ENCODE measurements at places on chromosomes 12 and 14. TPM values are rescaled to one million over a fixed set of nuclear protein-coding genes. Genes with fewer than 3 reads are reported as not detected.

TTC9 gene
- total RNA-seq, result 6.4 TPM

OR4E2 gene
- not detected for total RNA-seq

TOMM20L gene
- total RNA-seq, result not detected

NUAK1 gene
- 12.8 TPM for total RNA-seq

TROAP gene
- total RNA-seq, result 1.5 TPM

KRT1 gene
- total RNA-seq, result not detected

SYT1 gene
- total RNA-seq, result 0.96 TPM

RTN1 gene
- not detected for total RNA-seq

FGF23 gene
- not detected for total RNA-seq

TAS2R46 gene
- total RNA-seq, result 0.85 TPM

SYCP3 gene
- total RNA-seq, result not detected

IPO8 gene
- total RNA-seq, result 21.9 TPM

CLEC1B gene
- not detected for total RNA-seq

SINHCAF gene
- total RNA-seq, result 342 TPM

SLCO1B3 gene
- total RNA-seq, result not detected

VSIG10 gene
- 15.2 TPM for total RNA-seq

CLEC9A gene
- not detected for total RNA-seq

EXOC3L4 gene
- total RNA-seq, result 0.48 TPM

NKX2-1 gene
- total RNA-seq, result 0.48 TPM

RFLNA gene
- total RNA-seq, result 12.0 TPM

RNASE7 gene
- total RNA-seq, result 36.1 TPM

IAPP gene
- not detected for total RNA-seq

LRP1-AS gene
- not detected for total RNA-seq

TIGAR gene
- 11.6 TPM for total RNA-seq

BEGAIN gene
- 3.8 TPM for total RNA-seq

TMEM229B gene
- 0.43 TPM for total RNA-seq

TAS2R9 gene
- total RNA-seq, result not detected

TEAD4 gene
- total RNA-seq, result 2.8 TPM

MYH6 gene
- total RNA-seq, result not detected

PDE3A gene
- total RNA-seq, result not detected

C12orf42 gene
- total RNA-seq, result not detected

AKAP6 gene
- 2.7 TPM for total RNA-seq

GYS2 gene
- total RNA-seq, result not detected

All from tracheal epithelial cell (primary cell).